ENCODE measurements at places on chromosomes 11 and 22.
A peak's percentile ranks its signal among the peaks of the same experiment; 100 is the strongest.

GRCh38 chr11:69243496-69244200, 50.3 kb upstream of the MYEOV start:
- no peak for DNase-seq

GRCh38 chr11:71323876-71324526, 71.6 kb upstream of the SHANK2 start:
- no peak for DNase-seq

GRCh38 chr11:1648653-1649420, 19.3 kb downstream of the KRTAP5-5 start:
- DNase-seq = no peak

DNA sequence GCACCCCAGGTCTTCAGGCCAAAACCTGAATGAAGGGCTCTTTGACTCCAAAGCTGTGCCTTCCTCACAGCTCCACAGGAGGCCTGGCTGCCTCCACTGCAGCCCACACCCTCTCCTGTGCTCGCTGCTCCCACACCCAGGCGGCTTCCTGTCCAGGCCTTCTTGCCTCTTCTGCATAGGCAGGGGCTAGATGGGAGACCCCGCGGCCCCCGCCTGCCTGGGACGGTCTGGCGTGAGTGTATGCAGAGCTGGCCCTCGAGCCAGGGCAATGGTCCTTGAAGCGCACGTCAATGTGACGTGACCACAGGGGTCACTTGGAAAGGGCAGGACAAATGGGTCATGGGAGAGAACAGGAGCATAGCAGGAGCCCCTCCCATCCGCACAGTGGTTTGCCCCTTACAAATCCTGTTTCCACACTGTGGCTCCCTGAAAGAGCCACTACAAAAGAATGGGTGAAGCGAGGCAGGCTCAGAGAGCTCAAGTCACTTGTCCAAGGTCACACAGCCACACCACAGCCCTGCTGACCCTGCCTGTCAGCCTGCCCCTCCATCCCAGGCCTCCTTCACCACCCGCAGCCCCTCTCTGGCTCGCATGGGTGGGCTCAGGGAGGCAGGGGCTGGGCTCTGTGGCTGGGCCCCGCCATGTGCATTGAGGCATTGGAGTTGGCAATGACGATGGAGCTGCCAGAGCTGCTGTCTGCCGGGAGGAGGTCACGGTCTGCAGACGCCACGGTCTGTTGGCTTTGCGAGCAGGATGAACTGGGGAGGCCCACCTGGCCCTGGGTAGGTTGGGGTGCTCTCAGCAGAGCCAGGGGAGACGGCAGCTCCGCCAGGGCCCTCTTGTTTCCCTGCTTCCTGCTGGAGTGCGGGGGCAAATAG, 71.2 kb upstream of the WNT11 start:
- DNase-seq = no peak

- peak; percentile 69 for DNase-seq
Measured at GRCh38 chr11:1693327-1694063, 3.5 kb upstream of the KRTAP5-6 start.

- peak; percentile 84 for DNase-seq
Measured at GRCh38 chr11:132278801-132279574, 908.6 kb downstream of the NTM start.

DNA sequence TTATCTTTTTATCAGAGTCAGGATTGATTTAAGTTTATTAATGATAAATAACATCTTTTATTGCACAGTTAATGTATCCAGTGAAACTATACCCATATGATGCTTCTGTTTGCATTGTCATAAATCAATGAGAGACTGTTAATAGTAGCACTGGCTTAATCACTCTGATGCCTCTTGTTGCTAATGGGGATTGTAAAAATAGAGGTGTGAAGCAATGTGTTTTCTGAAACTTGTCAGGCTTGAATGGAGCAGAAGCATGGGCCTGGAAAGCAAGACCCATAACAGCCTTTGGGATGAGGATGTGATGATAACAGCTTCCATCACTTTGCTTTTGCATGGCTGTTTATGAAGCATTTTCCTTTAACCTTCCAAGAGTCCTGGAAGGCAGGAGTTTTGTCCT, 319.7 kb downstream of the DDX10 start:
- no peak for DNase-seq

DNA sequence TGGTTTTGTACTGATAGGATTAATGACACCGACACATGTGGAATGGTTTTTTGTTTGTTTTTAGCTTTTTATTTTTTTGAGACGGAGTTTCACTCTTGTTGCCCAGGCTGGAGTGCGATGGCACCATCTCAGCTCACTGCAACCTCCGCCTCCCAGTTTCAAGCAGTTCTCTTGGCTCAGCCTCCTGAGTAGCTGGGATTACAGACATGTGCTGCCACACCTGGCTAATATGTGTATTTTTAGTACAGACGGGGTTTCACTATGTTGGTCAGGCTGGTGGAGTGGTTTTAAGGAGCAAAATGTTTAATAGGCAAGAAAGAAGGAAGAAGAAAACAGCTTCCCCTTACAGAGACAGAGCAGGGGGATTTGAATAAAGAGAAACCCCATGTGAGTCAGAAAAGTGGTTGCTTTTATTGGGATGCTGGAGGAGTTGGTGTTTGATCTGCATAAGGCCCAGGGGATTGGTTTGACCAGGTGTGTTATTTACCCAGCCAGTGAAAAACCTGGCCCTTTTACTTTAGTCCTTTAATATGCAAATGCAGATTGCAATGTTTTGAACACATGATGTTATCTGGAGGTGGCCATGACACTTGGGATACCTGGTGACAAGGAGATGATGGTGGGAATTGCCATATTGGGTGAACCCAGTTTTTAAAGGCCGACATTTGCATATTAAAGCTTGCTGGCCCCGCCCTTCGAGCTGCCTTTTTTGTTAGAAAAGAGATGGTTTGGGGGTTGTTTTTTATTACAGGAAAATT, 24.3 kb downstream of the SUSD2 start:
- DNase-seq = no peak

DNA sequence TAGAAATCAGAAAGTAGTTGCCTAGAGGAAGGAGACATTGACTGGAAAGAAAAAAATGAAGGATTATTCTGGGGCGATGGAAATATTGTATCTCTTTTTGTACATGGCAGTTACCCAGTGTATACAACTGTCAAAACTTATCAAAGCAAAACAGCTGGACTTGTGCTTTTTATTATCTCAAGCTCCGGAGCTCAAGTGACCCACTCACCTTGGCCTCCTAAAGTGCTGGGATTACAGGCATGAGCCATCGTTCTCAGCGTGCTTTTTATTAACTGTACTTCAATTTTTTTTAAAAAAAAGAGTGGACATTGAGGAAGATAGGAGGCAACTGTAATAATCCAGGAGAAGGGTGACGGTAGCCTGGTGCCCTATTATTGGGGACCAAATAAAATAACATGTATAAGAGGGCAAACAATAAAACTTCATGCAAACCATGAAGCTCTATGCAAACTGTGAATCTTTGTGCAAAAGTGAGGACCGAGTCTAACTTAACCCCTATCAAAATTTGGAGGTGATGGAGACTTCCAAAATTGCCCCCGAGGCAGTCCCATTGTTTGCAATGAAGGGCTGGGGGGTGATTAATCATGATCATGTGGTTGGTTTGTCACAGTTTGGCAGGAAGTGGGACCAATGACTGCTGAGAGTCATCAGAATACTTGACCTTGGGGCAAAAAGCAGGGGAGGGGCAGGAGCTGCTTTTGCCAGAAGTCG, 23.5 kb downstream of the FZD4 start:
- peak; percentile 76 for DNase-seq

GRCh38 chr22:41216984-41217383, 11.9 kb downstream of the L3MBTL2 start:
- DNase-seq = no peak

DNA sequence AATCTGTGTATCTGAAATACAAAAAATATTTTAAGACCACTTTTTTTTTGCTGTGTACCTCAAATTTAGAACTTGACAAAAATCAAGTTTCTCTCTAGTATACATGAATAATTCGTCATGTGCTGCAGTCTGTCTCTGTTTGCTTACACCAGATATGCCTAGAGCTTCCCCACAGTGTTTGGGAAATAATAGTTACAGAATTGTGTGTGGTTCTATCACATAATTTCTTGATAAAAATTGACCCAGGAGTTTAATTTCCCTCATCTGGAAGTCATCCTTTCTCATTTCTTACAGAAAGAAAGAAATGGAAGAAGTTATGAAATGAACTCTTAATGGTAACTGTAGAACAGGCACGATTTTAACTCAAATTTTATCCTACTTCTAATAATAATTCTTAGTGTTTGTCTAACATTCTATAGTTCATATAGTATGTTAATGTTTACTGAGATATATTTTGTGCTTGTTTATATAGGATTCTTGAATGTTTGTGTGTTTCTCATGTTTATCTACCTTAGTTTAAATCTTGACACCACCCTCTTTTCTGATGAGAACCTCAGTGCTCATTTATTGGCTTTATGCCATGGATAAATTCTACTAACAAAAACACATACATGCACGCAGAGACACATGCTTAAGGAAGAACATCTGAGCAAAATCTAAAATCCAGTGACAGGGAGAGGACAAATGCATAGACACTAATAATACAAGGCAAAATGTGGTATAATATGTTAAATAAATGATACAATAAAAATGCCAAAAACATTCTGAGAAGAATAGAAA, 61.4 kb upstream of the CTSC start:
- DNase-seq = no peak

- DNase-seq = peak; percentile 69
Measured at GRCh38 chr11:65856689-65857499, 1.1 kb downstream of the CFL1 start.

DNA sequence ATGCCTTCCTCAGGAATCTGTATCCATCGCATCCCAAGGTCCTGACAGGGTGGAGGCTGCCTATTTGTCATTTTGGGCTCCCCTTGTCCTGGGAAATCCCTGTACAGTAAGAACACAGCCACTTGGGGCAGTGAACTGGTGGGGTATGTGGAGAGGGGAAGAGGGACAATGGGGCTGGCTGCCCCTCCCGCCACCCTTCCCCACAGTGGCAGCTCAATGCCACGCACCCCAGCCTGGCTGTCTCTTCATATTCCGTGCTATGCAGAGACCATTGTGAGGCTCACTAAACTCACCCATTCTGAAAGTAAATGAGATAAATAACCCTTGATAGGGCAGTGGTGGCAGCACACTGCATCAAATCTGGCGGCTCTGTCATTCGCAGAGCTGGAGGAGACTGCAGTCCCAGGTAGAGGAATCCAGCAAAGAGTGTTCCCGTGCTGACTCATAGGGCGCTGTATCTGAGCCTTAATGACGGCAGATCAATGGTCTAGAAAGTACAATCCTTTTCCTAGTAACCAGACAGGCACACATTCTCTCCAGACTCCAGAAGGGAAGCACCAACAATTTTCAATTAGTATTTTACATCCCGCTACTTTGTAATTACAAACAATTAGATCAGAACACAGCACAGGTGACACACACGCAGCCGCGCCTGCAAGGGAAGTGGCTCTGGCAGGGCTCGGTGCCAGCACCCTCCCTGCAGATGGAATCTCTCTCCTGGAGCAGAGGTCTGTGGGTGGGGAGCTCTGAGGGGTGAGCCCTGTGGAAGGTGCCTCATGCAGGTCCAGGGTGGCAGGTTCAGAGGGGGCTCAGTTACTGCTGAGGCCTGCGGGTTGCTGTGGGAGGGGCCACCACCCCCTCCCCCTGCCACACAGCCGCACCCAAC, 167.9 kb upstream of the B3GAT1 start:
- no peak for DNase-seq
